ENCODE measurements at places on chromosomes 7 and 10. TPM values are rescaled to one million over a fixed set of nuclear protein-coding genes. Genes with fewer than 3 reads are reported as not detected.

GPC2 gene
- 4.8 TPM for total RNA-seq

HYAL4 gene
- total RNA-seq: not detected

EPHB6 gene
- total RNA-seq: 11.0 TPM

FAM13C gene
- total RNA-seq: not detected

FAM204A gene
- total RNA-seq: 64.8 TPM

GRCh38 chr10:44517635-44518034 lies 132.7 kb upstream of the CXCL12 start:
- no peaks in the 10 kb centered on the region for H3K27me3 ChIP-seq
- H3K4me1 ChIP-seq: no peaks in the 10 kb centered on the region
- H3K36me3 ChIP-seq: no peaks in the 10 kb centered on the region
- DNase-seq: no peak
- H3K27ac ChIP-seq: no peak overlapping the region

GRCh38 chr10:86163522-86164173 lies 202.9 kb downstream of the GRID1 start:
- no peaks in the 10 kb centered on the region for H3K27me3 ChIP-seq
- DNase-seq: no peak
- H3K4me1 ChIP-seq: no peaks in the 10 kb centered on the region
- H3K36me3 ChIP-seq: no peaks in the 10 kb centered on the region
- H3K27ac ChIP-seq: no peak overlapping the region
- H3K4me3 ChIP-seq: no peak overlapping the region

DNA sequence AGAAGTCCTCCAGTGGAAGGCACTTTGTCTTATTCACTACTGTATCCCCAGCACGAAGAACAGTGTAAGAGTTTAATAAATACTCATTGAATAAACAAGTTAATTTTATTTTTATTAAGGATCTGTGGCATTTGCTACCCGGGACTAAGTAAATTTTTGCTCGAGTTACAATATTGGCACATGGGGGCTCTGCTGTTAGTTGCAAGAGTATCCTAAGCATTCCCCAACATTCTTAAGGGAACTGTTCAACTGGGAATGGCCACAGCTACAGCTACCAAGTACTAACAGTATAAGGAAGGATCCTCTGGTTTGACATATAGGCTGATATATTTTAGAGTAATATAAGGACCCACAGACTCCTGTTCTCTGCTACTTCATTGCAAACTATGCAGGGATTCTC lies 8.7 kb upstream of the LRRTM3 start:
- no peaks in the 10 kb centered on the region for H3K36me3 ChIP-seq
- no peak overlapping the region for H3K27ac ChIP-seq
- no peaks in the 10 kb centered on the region for H3K4me1 ChIP-seq
- no peaks in the 10 kb centered on the region for H3K27me3 ChIP-seq
- H3K4me3 ChIP-seq: no peak overlapping the region
- DNase-seq: no peak

- no peak for DNase-seq
- H3K27me3 ChIP-seq: no peaks in the 10 kb centered on the region
- H3K4me3 ChIP-seq: no peak overlapping the region
These were observed 12.7 kb downstream of the LOXL4 start for GRCh38 chr10:98255146-98255877.

DNA sequence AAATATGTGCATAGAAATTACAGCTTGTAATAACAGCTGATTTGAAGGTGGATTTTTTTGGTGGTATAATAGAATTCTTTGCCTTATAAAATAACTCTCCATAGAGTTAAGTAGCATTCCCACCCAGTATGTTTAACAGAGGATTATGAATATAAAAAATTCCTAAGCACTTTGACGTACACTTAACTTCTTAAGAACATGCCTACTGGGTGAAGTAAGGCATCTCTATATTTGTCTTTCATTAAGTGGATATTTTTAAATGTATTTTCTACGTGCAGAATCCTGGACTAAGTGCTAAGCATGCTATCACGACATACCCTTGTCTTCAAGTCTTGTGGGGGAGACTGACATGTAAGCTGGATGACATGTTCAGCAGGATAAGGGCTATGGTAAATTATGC lies 217.7 kb upstream of the BMPER start:
- H3K27me3 ChIP-seq: no peaks in the 10 kb centered on the region
- H3K4me3 ChIP-seq: no peak overlapping the region
- no peak overlapping the region for H3K27ac ChIP-seq
- DNase-seq: no peak
- H3K4me1 ChIP-seq: no peaks in the 10 kb centered on the region

DNA sequence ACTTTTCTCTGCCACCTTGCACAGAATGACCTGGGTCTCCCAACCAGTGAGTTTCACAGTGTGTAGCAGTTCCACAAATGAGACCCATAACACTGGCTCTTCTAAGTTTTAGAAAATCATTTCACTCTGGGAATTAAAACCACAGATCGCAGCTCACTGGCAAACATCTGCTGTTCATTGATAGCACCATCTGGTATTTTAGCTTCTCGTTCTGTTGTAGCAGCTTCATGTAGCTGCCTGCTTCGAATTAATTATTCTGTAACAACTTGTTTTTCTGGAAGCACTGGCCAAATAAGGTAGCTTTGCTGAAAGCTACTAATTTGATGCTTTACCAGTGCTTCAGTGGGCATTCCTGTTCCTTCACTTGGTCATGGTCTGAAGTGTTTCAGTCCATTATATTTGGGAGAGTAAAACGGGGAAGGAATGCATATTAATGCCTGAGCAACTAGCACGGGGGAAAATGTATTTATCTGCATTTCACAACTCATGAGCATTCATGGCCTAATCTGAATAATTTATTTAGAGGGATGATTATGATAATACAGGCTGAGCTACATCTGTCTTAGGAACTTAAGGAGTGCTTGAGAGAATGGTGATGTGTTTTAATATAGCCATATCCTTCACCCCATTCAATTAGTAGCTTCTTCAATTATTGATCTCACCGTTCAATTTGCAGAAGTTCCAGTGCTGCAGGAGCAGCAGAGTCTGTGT lies 447.4 kb downstream of the XPNPEP1 start:
- H3K27ac ChIP-seq: no peak overlapping the region
- H3K4me3 ChIP-seq: no peak overlapping the region
- DNase-seq: no peak
- H3K4me1 ChIP-seq: no peaks in the 10 kb centered on the region
- no peaks in the 10 kb centered on the region for H3K27me3 ChIP-seq
- no peaks in the 10 kb centered on the region for H3K36me3 ChIP-seq

- DNase-seq: no peak
- H3K4me3 ChIP-seq: no peak overlapping the region
- H3K27me3 ChIP-seq: no peaks in the 10 kb centered on the region
- no peaks in the 10 kb centered on the region for H3K36me3 ChIP-seq
- no peaks in the 10 kb centered on the region for H3K4me1 ChIP-seq
- no peak overlapping the region for H3K27ac ChIP-seq
These were observed 17.0 kb downstream of the PIK3AP1 start for GRCh38 chr10:96703358-96703757.

DNA sequence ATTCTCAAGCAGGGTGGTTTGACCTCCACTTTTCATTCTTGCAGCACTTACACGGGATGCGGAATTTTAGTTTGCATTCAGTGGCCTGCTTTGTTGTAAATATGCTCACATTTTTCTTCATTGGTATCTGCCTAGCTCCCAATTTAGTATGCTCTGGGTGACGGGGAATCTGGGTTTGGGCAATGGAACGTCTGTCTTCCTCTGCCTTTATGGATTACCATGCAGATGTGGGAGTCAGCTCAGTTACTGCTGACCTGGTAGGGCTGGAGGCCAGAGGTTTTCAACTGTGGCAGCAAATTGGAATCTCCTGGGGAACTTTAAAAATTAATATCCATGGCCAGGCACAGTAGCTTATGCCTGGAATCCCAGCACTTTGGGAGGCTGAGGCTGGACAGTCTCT lies 161.6 kb downstream of the CAMK1D start:
- H3K36me3 ChIP-seq: no peaks in the 10 kb centered on the region
- peaks cover 45% of the 10 kb centered on the region for H3K4me1 ChIP-seq
- no peaks in the 10 kb centered on the region for H3K27me3 ChIP-seq
- no peak overlapping the region for H3K4me3 ChIP-seq
- DNase-seq: no peak

- no peak overlapping the region for H3K4me3 ChIP-seq
- H3K4me1 ChIP-seq: peaks cover 4% of the 10 kb centered on the region
- peaks cover 3% of the 10 kb centered on the region for H3K27me3 ChIP-seq
- H3K27ac ChIP-seq: no peak overlapping the region
- H3K36me3 ChIP-seq: no peaks in the 10 kb centered on the region
These were observed 437.6 kb upstream of the ZMIZ1 start for GRCh38 chr10:78630944-78631838.

DNA sequence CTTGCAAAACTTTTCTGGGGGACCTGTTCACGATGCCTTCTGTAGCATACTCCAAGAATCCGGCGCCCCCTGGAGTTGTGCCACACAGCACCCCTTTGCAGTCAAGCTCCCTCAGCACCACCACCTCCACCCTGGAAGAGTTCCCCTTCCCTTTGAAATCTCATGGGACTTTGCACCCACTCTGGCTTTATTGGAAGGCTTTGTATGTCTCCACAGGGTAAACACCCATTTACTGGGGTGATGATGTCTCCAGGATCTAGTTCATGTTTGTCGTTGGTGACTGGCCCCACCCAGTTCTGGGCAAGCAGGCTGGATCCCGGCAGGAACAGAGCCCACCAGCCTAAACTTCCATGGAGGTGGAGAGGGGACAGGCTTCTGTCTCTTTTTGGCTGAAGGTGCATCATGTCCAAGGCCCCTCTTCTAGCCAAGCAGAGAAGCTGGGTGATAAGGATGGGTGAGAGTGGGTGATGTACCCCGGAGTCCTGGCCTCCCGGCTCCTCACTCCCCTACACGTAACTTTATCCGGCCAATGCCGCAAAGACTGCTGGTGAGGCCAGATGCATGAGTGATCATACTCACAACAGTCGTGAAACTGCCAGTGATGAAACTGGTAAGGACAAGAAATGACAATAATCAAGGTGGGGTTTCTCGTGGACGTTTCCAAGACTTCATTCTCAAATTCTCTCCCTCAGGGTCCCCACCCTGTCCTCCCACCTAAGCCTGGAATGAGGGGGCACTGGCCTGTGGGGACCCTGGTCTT lies 695 bp upstream of the CLDN4 start:
- no peak for DNase-seq
- no peaks in the 10 kb centered on the region for H3K27me3 ChIP-seq
- H3K36me3 ChIP-seq: no peaks in the 10 kb centered on the region
- no peak overlapping the region for H3K27ac ChIP-seq
- H3K4me3 ChIP-seq: no peak overlapping the region
